CD4-positive, alpha-beta T cell treated with Interleukin-2 at 100 ng/mL for 4 hours (primary cell): ENCODE measurements at places on chromosomes 12 and 14.

DNA sequence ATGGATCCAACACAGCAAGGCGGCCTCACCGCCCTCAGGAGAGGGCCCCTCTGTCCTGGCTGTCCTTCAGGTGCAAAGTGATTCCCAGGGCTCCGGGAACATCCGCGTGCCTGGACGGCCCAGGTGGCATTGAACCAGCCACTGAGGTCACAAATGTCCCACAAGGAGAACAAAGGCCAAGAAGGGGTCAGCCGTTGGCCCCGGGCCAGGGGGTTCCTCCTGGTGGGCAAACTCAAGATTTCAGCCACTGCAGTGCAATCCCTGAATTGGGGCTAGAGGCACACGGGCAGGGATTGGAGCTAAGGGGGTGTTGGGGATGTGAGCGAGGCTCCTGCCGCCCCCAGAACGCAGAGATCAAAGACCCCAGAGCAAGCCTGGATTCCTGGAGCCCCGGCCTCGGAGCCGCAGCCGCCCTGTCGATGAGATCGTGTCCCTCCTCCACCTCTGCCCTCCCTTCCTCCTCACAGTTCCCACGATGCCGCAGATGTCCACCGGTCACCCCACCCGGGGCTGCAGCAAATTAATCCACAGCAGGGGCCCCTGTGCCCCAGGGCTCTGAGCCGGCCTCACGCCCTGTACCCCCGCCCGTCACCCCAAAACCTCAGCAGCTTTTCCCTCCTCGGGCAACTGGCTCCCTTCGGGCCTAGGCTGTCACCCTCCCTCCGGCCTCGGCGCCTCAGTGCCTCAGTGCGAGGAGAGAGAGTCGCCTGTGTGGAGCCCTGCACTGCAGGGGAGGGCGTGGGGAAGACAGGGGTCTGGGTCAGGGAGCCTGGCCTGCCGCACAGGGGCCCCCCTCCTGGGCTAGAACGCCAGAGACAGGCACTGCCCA, 56.7 kb upstream of the GALNT9 start:
- no peak for DNase-seq

- DNase-seq, result no peak
Measured at GRCh38 chr14:61453103-61453767, 131.9 kb downstream of the PRKCH start.

DNA sequence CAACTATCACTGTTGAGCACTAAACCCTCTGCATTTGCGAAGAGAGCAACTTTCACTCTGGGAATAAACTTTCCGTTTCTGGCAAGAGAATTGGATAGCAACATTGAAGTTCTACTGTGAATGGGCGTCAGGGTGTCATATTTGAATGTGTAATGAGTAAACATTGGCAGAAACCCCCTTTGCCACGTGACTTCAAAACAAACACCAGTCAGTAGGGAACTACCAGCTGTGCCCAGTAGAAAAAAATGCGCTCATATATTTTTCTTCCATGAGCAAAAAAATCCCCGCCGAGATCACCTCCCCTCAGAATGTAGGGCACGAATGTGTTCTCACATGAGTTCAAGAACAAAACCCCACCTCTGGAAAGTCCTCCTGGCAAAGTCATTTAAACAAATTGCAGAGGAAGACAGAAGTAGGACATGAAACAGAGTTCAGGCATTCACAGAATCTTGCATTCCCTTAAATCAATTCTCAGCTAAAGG, 80.6 kb downstream of the BTG1 start:
- DNase-seq, result peak; percentile 73

GRCh38 chr12:49887091-49887490, 16.6 kb downstream of the FAIM2 start:
- DNase-seq, result no peak

GRCh38 chr14:96727491-96727890, 69.7 kb upstream of the VRK1 start:
- DNase-seq, result no peak

- DNase-seq, result no peak
Measured at GRCh38 chr14:34496679-34497513, 34.9 kb upstream of the SPTSSA start.

DNA sequence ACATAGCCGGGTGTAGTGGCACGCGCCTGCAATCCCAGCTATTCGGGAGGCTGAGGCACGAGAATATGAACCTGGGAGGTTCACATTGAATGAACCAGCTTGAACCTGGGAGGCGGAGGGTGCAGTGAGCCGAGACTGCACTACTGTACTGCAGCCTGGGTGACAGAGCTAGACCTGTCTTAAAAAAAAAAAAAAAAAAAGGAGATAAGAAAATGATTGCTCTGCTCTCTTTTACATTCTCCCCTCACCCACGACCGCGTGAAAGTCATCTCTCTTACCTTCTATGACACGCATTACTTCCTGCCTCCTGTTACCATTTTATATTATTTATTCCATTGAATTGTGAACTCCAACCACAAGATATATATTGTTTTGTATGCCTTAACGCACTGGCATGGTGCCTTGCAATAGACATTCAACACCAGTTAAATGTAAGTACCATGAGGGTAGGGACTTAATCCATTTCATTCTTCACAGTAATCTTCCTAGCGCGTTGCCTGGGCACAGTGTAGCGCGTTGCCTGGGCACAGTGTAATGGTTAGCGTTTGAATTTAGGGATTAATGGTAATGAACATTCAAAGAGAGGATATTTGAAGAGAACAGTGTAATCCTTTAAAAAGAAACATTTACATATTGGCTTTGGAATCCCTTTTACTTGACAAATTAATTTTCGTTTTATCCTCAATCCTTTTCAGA, 2.7 kb downstream of the RAP1B start:
- peak; percentile 62 for DNase-seq

- no peak for DNase-seq
Measured at GRCh38 chr12:43103866-43104265, 448.1 kb downstream of the ADAMTS20 start.

DNA sequence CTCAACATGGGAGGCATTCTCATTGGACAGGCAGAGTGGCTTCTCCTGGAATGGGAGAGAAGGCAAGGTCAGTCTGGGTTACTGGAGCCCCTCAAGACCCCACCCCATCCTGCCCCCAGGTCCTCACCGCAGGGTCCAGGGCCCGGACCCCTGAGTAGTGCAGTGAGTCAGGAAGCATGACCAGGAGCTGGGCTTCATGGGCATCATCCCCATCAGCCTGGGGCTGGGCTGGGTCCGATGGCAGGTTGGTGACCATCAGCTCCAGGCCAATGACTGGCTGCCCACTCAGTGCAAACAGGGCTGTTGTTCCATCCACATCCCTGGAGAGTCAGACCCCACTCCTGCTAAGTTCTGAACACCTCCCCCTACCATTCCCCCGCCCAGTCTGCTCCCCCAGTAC, 13.1 kb downstream of the ITGA7 start:
- no peak for DNase-seq

DNA sequence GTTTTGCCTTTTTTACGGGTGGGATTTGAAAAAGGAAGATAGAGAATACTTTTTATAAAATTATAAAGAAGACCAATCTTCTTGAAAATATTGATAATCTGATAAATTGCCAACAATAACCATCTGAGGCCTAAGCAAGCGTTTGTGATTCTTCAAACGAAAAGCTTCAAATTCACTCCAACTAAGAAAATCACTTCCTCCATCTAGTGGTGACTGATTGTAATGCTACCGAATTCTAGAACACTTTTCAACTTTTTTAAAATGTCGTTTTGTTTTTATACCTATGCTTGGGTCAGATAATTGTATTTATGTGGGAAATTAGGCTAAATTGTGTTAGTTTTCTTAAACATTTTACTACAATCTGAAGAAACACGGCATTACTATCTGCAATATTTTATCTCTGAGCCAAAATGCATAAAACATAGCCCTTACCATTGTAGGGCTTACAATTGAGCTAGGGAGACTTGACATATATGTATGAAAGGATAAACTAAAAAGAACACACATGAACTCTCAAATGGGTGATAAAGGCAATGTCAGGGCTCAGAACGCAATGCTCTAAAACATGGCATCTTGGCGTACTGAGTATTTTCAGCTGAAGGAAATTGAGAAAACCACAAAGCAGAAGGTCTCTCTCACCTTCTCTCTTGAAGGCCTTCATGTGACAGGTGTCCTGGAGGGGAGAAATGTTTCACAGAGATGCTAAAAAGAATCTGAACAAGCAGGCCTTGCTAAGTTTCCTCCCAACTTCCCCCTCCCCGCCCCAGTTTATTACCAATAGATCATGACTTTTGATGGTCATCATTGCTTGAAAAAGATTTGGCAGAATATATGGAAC, 36.8 kb upstream of the G2E3 start:
- peak; percentile 60 for DNase-seq

- DNase-seq, result no peak
Measured at GRCh38 chr12:40947797-40948196, 240.3 kb upstream of the PDZRN4 start.

GRCh38 chr14:81605660-81606059, 72.0 kb upstream of the SEL1L start:
- DNase-seq, result no peak

- DNase-seq, result no peak
Measured at GRCh38 chr14:58812050-58812910, 174.5 kb downstream of the DACT1 start.
